Left renal pelvis (tissue), 4 donors: ENCODE measurements at places on chromosomes 3 and 15.

DNA sequence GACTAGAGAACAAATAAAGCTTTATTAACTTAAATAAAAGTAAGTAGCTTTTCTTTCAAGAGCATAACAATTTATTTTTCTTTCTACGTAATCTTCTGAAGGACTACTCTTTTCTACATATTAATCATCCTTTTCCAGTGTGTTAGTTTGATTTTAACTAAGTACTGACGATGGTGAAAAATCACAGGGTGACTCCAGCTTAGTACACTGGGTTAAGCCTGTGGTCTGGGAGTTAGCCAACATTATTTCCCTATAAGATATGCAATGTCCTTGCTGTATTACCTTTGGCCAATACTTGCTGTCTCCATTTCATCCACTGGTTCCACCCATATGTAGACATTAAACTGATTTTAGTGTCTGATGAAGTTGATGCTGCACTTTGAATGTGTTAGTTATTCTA lies 508.6 kb upstream of the SUCLG2 start:
- DNase-seq = no peak

DNA sequence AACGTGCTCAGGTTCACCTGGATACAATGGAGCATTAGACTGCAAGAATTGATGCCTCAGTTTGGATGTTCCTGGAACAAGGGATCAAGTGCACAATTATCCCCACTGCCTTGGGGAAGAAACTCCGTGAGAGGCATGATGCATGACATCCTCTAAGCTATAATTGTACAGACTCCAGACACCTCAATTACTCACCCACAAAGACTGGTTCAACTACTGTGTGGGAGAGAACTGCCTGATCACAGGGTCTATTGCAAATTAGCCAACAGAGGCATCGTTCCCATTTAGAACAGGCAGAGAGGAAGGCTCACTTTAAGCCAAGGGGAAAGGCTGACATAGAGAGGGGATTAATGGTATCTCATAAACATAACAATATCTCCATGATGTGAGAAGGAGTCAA lies 43.5 kb downstream of the ARRDC4 start:
- no peak for DNase-seq

DNA sequence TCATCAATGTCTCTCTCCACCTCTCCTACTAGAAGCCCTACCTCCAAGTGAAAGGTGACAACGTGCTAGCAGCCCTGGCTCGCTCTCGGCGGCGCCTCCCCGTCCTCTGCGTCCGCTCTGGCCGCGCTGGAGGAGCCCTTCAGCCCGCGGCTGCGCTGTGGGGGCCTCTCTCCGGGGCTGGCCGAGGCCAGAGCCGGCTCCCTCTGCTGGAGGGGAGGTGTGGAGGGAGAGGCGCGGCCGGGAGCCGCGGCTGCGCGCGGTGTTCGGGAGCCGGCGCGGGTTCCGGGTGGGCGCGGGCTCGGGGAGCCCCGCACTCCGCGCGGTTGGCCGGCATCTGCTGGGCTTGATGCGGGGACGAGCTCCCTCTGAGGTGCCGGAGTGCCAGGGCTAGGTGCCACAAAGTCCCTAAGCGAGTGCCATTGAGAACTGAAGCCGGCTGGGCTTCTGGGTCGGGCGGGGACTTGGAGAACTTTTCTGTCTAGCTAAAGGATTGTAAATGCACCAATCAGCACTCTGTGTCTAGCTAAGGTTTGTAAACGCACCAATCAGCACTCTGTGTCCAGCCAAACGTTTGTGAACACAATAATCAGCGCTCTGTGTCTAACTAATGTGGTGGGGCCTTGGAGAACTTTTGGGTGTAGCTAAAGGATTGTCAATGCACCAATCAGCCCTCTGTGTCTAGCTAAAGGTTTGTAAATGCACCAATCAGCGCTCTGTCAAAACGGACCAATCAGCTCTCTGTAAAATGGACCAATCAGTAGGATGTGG lies 84.8 kb upstream of the ARRDC4 start:
- no peak for DNase-seq

- DNase-seq = no peak
Measured at GRCh38 chr3:157074981-157075380, 85.0 kb downstream of the CCNL1 start.

GRCh38 chr3:4999531-5000184 lies 20.4 kb downstream of the BHLHE40 start:
- no peak for DNase-seq

DNA sequence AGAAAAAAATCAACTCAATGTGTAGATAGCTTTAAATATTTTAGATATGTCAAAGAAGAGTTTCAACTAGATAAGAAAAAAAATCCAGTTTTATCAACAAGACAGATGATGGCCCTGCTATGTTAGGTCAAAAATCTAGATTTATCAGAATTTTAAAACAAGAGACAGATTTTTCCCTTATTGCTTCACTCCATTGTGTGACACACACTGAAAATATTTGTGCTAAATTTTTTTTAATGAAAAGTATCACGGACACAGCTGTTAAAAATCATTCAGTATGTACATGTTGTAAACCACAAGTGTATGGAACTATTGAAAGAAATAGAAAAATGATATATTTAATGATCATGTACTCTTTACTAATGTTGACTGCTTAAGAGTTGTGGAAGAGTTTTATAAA lies 43.6 kb downstream of the FOXB1 start:
- no peak for DNase-seq

GRCh38 chr3:14373753-14374376 lies 28.5 kb upstream of the SLC6A6 start:
- no peak for DNase-seq

DNA sequence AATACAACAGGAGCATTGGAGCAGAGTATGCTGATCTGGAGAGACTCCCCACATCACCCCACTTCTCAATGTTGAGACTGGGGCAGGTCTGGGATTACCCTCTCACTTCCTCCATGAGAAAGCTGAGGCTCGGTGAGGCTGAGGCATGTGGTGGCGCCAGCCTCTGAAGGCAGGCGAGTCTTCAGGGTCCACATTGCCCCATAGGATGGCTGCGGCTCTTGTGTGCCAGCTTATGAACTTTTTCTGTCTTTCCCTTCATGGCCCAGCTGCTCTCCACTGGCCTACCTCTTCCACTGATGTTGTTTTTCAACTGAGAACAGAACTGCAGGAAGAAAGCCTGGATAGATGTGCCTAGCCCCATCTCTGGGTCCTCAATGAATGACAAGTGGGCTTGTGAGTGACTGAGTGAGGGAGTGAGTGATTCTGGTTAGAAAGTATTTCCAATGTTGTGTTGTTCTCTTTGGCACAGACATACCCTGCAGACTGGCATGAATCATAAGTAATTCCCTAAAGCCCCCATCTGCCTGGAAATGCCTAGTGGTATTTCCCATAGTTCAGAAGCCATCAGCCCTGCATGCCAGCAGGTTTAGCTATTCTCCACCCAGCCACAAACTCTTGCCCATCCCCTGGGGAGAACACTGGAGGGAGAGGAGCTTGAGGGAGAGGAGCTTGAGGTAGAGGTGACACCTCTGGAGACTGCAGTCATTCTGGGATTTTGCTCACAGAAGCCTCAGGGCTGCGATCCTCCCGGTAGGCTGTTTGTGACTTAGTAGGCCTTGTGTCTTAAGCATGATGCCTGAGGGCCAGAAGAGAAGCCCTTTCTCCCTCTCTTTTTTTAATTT lies 56.9 kb downstream of the AMOTL2 start:
- DNase-seq = no peak

DNA sequence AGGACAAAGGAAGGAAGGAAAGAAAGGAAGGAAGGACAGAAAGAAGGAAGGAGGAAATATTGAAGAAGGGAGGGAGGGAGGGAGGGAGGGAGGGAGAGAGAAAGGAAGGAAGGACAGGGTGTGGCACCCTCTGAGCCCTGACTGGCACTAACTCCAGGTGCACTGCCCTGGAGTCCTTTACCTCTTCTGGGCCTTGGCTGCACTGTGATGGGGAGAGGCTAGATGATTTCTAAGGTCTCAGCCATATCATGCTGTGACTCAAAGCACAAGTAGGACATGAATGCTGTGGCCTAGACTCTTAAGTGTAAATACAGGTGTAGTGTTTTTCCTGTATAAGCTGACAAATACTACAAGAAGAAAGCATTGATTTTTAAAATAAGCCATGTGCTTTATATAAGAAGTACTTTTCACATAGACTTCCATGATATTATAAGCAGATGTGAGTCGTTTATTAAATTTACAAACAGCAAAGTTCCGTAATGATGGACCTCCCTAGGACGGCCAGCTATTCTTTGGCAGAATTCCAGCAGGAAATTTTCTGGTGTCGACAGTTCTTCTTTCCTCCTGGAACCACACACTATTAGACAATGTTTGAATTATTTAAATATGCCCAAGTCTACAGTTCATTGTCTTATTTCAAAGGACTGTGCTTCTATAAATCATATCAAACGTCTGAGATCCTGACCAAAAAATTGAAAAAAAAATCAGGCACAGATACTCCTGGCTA lies 213.8 kb upstream of the C2CD4B start:
- no peak for DNase-seq

GRCh38 chr3:32381922-32382321 lies 9.7 kb upstream of the CMTM7 start:
- no peak for DNase-seq

DNA sequence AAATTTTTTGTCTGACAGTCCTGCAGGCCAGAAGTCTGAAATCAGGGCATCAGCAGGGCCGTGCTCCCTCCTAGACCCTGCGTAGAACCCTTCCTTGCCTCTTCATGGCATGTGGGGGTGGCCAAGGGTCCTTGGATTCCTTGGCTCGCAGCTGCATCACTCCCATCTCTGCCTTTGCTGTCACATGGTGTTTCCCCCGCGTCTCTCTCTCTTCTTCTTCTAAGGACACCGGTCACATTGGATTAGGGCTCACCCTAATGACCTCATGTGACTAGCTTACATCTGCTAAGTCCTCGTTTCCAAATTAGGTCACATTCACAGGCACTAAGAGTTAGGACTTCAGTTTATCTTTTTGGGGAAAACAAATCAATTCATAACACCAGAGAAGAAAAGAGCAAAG lies 12.0 kb downstream of the SLCO3A1 start:
- DNase-seq = no peak

DNA sequence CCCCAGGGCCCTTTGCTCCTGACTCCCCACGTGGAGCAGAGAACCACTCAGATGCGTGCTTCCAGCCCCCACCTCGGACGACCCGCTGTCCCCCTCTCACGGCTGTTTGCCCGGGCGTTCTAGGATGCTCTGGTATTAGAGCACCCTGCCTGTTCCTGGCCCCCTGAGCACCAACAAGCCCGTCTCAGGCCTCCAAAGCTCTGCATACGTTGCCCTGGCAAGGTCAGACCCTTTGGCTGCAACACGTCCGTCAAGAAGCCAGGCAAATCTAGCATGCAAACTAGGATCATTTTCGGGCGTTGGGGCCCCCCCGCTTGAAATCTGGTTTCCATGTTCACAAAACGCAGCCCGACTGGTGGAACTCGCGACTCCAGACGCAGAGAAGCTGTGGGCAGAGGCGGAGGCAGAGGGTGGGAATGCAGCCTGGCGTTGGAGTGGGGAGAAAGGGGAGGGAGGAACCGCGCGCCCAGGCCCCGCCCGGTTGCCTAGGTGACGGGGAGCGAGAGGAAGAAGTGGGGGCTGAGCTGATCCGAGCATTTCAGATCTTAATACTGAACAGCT lies 86.2 kb upstream of the PIAS1 start:
- DNase-seq = peak; percentile 63

DNA sequence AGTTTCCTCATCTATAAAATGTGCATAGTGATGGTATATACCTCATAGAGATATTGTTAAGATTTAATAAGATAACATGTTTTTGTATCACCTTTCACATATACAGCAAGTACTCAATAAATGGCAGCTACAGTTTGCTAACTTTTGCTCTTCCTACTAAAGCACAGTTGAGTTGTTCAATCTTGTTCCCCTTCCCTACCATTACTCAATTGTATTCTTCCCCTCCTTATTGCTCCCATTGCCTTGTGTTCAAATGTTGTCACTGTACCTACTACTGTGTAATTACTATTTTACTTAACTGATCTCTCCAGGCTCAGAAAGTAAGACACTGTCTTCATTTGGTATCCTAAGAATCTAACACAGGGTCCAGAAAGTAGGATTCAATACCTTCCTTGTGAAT lies 5.5 kb downstream of the CD47 start:
- DNase-seq = no peak
